ENCODE measurements at places on chromosomes 5 and 9. TPM values are rescaled to one million over a fixed set of nuclear protein-coding genes. Genes with fewer than 3 reads are reported as not detected.

The FSTL4 gene
- not detected for total RNA-seq

The CYLC2 gene
- not detected for total RNA-seq

DNA sequence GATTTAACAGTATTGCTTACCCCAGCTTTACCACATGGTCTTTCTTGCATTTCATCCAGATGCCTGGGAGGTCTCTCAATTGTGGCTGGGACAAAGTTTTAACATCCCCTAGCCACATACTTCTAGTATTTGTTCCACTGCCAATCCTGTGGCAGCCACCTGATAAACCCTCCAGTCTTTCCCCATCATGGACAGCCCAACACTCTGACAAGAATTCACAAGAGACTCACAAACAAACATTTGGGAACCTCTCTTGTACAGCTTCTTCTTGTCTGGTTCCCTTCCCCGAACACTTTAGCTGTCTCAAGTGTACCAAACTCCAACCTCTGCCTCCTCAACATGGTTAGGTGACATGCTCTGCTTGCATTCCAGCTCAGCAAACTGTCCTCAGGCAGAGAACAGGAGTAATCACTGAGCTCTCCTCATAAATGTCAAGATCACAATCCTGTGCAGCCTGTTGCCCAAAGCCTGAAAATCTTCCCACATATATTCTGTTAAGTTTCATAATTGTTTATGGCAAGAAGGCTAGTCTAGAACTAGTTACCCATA, 59.7 kb downstream of the STRBP start:
- no peak for DNase-seq

DNA sequence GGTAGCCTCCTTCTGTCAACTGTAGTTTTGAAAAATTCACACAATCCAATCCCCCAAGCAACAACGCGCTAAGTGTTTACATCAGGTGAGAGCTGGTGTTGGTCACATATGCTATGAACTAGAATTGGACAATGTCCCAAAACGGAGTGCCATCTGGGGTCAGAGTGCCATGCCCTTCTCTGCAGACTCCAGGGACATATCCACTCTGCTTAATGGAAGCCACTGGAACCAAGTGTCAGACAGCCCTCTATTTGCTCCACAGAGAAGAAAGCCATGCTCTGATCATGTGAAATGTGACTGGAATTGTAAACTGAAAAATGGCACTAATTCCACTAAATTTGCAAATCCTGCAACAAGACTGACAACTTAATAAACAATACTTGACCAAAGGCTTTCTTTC, 12.2 kb downstream of the ABCA1 start:
- DNase-seq: no peak

The CCDC180 gene
- 1.6 TPM for total RNA-seq

DNA sequence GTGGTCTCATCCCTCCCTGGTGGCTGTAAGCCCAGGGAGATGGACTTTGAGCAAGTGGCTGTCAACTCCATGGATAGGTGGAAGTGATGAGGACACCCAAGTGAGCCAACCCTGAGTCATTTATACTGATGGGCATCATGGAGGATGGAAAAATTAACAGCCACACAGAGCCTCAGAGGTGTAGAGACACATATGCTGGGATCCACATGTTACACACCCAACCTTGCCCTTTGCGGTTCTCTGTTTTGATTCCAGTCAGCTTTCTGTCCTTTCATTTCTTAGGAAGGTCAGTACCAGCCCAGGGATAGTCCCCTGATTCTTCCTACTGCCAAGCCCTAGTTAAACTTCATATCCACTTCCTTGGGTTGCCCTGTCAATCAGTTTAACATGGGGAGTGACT, 51.9 kb downstream of the PSAT1 start:
- no peak for DNase-seq

The SPRY4 gene
- 13.3 TPM for total RNA-seq

- DNase-seq: no peak
Measured at GRCh38 chr9:31556667-31557463, 827.6 kb upstream of the ACO1 start.

The DND1 gene
- total RNA-seq: 0.44 TPM

DNA sequence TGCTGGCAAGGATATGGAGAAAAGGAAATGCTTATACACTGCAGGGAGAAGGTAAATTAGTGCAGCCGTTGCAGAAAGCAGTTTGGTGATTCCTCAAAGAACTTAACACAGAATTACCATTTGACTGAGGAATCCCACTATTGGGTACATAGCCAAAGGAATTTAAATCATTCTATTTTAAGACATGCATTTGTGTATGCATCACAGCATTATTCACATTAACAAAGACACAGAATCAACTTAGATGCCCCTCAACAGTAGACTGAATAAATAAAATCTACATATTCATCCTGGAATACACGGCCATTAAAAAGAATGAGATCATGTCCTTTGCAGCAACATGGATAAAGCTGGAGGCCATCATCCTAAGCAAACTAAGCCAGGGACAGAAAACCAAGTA, 510.1 kb upstream of the CDH9 start:
- DNase-seq: no peak

DNA sequence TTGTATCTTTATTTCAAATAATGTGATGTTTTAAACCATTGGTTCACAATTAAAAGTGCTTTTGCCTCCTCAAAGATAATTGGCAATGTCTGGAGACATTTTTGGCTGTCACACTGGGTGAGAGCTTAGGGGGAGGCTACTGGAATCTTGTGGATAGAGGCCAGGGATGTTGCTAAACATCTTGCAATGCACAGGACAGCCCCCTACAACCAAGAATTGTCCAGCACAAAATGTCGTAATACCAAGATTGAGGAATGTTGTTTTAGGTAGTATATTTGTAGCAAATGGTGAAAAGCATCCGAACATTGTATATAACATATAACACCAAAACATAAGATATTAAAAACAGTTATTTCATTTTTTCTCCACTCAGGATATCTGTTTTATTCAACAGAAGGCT, 99.8 kb downstream of the SLC44A1 start:
- DNase-seq: no peak

The FAM81B gene
- 16.4 TPM for total RNA-seq

GRCh38 chr9:136331556-136332481, 4.5 kb downstream of the GPSM1 start:
- no peak for DNase-seq

The ELAVL2 gene
- total RNA-seq: not detected

The ACOT12 gene
- total RNA-seq: not detected

The BHMT2 gene
- total RNA-seq: 16.3 TPM

The FOXE1 gene
- total RNA-seq: not detected

The FCN2 gene
- not detected for total RNA-seq

DNA sequence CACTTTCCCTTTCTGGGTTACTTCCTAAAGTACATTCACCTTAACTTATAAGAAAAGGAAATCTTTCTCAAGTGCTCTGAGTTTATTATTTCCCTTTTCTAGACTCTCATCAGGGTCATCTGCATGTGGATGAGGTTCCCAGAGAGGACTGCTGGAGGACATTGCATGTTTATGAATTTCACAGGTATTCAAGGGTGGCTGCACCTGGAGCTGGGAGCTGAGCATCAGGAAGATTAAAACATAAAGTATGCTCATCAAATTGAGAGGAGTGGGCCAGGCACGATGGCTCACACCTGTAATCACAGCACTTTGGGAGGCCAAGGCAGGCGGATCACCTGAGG, 34.7 kb upstream of the PLIN2 start:
- no peak for DNase-seq

The CTSV gene
- total RNA-seq: 0.21 TPM

DNA sequence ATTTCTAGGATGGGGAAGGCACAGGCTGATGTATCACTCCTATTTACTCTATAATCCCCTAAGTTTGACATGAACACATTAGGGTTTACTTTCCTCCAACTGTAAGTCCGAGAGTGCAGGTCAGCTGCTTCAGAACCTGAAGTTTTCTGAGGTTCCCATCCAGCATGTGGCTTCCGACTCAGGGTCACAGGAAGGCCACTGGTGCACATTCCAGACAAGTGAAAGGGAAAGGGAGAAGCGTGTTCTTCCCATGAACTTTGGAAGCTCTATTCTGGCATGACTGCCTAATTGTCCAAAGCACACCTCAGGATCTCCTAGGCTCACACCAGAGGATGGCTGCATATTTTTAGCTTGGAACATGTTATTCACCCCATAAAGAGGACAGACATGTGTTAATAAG, 602.6 kb downstream of the SEMA5A start:
- no peak for DNase-seq

- DNase-seq: no peak
Measured at GRCh38 chr5:44361342-44362001, 27.7 kb downstream of the FGF10 start.

The SPAAR gene
- total RNA-seq: 13.1 TPM

GRCh38 chr9:5786370-5787127, 46.4 kb downstream of the ERMP1 start:
- DNase-seq: no peak

- DNase-seq: no peak
Measured at GRCh38 chr5:156686380-156686779, 163.7 kb upstream of the PPP1R2B start.

Measured in left cardiac atrium (tissue), 4 donors.